ENCODE measurements at places on chromosomes 7 and 10.

DNA sequence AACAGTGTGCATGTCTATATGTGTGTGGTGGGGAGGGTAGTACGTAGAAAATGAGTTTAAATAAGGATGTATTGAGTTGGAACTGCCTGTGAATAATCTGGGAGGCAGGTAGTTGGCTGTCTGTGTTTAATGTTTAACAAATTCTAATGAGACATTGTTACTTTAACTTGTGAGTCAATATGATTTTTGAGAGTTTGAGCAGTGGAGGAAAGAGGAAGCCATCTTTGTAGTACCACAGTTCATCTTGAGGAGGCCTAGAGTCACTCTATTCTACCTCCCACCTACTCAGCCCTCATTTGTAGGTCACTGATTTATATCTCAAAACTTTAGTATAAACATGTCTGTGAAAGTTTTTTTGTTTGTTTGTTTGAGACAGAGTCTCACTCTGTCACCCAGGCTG, 129.9 kb upstream of the ITGB1 start:
- no peak for DNase-seq

DNA sequence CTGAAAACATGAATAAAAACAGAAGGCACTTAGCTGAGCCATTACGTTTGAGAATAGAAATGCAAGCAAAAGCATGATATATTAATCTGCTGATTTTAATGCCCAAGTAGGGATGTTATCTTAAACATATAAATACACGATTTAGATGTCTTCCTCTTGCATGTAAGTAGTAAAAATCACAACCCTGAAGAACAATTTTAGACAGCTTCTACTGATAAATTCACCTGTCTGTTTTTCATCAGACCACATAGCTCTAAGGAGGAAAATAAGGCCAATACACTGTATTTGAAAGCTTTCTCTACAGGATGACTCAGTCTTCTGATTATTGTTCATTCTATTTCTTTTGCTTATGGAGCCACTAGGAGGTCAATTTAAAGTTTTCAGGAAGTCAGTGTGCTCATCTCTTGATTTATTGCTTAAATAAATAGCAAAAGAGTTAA, 210.9 kb upstream of the CHRM2 start:
- DNase-seq: no peak

DNA sequence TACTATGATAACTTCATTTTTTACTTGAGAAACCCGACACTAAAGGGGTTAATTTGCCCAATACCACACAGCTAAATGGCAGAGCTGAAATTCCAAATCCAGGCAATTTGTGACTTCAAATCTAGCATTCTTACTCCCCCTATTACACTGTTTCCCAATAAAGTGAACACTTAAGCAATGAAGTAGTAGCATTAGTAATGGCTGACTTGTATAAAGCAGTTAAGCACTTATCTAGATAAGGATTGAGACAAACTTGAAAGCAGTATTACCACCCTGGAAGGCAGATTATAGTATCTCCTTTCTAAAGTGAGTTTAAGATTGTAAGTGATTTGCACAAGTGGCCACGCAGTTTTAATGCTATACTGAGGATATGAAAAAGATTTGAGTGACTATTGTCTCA, 39.3 kb downstream of the WASL start:
- no peak for DNase-seq

DNA sequence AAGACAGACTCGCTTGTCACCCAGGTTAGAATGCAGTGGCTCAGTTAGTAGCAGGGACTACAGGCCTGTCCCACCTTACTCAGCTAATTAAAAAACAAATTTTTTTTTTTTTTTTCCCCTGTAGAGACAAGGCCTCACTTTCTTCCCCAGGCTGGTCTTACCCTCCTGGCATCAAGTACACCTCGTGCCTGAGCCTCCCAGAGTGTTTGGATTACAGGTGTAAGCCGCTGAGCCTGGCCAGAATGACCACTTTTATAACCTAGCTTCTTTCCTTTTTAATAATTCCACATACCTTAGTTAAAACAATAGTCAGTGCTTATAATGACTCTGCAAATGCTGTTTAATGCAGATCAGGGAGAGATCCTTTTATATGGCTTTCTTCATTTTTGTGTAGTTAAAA, 31.3 kb downstream of the RSBN1L start:
- DNase-seq: no peak

DNA sequence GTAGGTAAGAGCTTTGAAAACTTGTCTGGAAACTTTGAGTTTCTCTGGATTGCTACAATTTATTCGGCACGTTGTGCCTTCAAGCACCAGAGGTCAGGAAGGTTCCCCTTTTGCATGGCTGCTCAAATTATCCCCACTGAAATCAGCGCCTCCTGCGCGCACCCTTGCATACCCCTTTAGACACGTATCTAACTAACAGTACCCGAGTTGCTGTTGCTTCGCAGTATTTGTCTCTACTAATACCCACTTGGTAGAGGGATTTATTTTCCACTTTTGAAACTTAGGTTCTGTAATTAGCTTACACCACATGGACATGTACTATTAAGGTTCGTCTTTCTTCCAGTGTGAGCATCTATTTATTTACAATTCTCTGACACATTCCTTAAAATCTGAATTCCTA, 1.6 kb downstream of the MEOX2 start:
- no peak for DNase-seq

DNA sequence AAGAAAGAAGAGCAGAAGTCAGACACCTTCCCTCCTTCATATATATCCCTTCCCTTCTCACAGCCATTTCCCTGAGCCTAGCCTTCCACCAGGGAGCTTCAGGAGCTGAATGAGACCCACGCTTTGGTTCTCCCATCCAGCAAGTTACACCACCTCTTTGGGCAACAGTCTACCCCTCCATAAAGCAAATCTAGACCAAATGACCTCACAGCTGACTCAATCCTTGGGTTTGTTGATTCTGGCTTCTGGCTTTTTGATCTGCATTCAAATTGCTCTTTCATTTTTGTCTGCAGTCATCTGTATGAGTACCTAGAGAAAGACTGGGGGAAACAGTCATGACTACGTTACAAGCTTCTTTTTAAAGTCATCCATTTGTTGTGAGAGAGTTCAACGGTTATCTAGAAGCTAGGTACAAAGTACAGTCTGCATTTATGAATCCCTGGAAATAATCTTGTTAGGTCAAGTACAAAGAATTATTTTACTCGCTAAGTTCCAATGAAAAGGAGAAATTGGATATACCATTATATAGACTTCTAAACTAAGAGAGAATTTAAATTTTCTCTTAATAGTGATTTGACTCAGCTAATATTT, 86.3 kb downstream of the RAB11FIP2 start:
- no peak for DNase-seq

GRCh38 chr10:92575961-92576360, 2.1 kb upstream of the IDE start:
- DNase-seq: no peak

DNA sequence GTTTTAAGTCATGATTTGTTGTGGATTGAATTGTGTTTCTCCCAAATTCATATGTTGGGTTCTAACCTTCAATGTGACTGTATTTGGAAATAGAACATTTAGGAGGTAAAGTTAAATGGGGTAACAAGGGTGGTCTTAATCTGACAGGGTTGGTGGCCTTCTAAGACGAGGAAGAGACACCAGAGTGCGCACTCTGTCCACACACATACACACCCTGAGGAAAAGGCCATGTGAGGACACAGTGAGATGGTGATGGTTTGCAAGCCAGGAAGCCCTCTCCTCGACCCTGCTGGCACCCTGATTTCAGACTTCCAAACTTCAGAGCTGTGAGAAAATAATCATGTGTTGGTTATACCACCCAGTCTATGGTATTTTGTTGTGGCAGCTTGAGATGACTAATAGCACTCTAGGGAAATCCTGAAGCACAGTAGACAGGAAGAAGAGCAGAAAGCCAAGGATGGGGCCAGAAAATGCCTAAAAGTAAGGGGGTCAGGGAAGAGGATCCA, 28.0 kb upstream of the SEM1 start:
- DNase-seq: no peak

- DNase-seq: peak; percentile 82
Measured at GRCh38 chr10:71812016-71812912, 38.8 kb downstream of the PSAP start.

GRCh38 chr7:21184942-21185652, 242.8 kb upstream of the SP4 start:
- no peak for DNase-seq

GRCh38 chr7:19410106-19410505, 264.9 kb upstream of the FERD3L start:
- DNase-seq: no peak

- peak; percentile 85 for DNase-seq
Measured at GRCh38 chr10:6083523-6084475, 5.0 kb upstream of the RBM17 start.

- no peak for DNase-seq
Measured at GRCh38 chr10:34548466-34548865, 266.6 kb downstream of the PARD3 start.

- DNase-seq: peak; percentile 75
Measured at GRCh38 chr10:11678074-11678793, 63.9 kb upstream of the ECHDC3 start.

GRCh38 chr7:148819697-148820360, 64.3 kb downstream of the EZH2 start:
- no peak for DNase-seq

GRCh38 chr7:30829471-30829870, 58.3 kb downstream of the MINDY4 start:
- no peak for DNase-seq

DNA sequence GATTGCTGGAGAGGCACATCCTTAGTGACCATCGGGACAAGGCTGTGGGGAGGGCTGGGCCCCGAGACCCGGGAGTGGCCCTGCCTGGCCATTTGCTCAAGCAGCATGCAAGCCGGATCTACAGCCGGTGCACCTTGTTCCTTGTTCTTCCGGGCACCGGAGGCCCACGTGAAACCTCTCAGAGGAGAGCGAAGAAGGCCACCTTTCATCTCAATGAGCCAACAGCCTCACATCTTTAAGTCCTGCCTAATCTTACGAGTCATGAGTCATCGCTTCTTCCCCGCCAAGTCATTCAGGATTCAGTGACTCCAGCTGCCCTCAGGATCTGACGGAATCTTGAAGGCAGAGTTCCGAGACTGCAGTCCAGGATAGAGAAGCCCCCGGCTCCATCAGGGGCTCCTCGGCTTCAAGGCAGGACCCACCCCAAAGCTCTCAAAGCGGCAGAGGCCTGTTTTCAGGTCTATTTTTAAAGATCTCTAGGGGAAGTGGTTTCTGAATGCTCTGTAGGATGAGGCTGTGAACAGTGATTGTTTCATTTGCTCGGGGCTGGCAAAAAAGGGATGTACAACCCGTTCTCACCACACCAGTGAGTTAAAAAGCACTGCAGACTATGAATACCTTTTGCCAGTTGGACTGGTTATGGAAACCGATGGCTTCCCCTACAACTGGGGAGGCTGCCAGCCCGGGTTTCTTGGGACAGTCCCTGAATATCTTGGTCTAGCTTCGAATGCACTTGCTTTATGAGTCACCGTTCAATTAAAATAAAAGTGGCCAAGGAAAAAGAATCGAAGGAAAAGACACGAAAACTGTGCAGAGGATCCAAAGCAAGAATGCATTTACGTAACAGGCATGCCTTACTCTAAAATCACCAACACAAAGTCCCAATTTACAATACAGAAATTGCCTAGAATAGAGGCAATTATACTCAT, 57.2 kb upstream of the ECHDC3 start:
- DNase-seq: peak; percentile 60

- peak; percentile 29 for DNase-seq
Measured at GRCh38 chr10:89206402-89207180, 526 bp downstream of the CH25H start.

GRCh38 chr7:135300913-135301765, 67.5 kb downstream of the STRA8 start:
- no peak for DNase-seq

DNA sequence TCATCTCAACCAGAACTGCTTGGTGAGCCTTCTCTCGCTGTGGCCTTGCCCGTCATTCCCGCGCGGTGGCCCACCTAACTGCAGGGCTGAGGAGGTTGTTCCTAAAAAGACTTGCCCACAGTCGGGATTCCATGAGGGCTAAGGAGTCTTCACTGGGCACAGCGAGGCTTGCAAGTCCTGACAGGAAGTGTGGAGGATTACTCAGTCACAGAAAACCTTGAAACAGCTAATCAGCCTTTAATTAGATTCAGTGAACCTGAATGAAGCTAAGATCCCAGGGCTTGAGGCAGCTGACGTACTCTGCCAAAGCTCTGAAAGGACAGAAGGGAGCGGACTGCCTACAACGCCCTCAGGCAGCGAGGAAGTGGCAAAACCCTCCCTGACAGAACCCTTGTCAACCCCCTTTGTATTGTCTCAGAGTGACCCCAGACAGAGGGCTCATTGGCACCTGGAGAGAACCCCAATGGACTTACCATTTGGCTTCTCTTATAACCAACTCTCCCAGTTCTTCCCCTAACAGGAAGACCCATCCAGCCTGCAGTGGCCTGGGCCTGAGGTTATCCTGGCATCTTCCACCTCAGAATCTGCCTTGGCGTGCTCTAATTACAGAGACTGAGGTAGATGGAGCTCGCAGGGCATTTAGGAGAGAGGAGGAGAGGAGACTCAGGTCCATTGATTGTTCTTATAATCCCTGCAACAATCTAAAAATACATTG, 2.5 kb upstream of the LAMB4 start:
- DNase-seq: no peak

All from stimulated activated naive CD8-positive, alpha-beta T cell treated with anti-CD3 and anti-CD28 coated beads, Interleukin-15, amount 100 ng/mL, for 72 hours (primary cell).